ENCODE measurements at places on chromosomes 6 and 20.

GRCh38 chr6:66883453-66883852, 1176.4 kb upstream of the EYS start:
- no peak for DNase-seq

GRCh38 chr6:25017486-25017885, 81.7 kb upstream of the RIPOR2 start:
- DNase-seq, result no peak

DNA sequence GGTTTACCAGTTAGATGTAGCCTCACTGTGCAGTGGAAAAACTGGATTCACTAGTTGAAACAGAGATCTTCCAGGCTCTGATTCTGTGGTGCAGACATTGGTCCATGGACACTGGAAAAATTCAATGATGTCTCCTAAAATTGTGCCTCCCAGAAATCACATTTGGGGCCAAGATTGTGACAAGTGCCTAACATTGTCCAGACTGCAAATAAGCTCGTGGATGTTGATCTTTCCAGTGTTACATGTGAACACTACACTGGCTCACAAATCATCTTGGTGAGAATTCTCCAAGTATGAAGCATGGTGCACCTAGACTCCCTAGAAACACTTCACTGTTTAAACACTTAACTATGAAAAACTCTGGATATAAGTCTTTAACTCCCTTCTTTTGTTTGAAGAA, 140.4 kb downstream of the HAO1 start:
- no peak for DNase-seq

DNA sequence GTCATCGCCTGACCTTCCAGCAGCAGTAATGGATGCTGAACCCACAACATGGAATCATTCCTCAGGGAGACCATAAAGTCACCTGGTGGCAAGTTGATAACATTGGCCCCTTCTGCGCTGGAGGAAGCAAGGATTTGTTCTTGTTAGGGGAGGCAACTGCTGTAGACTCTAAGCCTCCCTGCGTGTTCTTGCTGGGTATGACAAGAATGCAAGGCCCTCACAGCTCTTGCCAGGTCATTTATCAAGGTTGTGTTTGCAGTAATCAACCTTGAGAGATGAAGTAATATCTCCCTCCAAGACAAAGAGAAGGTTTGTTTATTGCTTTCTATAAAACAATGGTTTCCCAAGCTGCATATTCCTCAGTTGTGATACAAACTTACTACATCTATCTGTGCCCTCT, 80.9 kb downstream of the PERP start:
- DNase-seq, result no peak

DNA sequence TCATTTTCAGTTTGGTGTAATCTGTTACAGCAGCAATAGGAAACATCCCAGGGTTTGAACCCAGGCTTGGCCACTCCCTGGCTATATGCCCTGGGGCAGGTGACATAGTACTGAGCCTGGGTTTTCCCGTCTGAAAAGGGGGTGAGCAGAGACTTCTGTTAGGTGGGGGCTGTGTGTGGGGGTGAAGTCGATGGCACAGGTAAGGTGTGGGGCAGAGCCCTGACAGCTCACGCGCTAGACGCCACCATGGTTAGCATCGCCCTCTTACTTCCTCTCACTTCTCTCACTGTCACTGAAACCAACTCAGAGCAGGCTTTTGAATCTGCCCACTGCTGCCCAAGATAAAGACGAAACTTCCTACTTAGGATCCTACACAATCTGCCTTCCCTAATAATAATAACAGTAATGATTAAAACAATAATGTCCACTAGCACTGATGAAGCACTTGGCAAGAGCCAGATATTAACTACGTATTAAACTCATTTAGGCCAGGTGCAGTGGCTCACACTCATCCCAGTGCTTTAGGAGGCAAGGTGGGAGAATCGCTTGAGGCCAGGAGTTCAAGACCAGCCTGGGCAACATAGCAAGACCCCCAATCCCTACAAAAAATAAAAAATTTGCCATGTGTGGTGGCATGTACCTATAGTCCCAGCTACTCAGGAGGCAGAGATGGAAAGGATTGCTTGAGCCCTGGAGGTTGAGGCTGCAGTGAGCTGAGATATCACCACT, 117.9 kb upstream of the PTPN1 start:
- no peak for DNase-seq

DNA sequence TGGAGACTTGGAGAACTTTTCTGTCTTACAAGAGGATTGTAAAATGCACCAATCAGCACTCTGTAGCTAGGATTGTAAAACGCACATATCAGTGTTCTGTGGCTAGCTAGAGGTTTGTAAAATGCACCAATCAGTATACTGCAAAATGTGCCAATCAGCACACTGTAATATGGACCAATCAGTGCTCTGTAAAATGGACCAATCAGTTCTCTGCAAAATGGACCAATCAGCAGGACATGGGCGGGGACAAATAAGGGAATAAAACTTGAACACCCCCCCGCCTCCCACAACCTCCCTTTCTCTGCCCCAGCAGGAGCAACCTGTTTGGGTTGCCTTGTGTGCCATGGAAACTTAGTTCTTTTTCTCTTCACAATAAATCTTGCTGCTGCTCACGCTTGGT, 12.8 kb upstream of the RPS10 start:
- no peak for DNase-seq
